ENCODE measurements at places on chromosomes 3 and 15.

DNA sequence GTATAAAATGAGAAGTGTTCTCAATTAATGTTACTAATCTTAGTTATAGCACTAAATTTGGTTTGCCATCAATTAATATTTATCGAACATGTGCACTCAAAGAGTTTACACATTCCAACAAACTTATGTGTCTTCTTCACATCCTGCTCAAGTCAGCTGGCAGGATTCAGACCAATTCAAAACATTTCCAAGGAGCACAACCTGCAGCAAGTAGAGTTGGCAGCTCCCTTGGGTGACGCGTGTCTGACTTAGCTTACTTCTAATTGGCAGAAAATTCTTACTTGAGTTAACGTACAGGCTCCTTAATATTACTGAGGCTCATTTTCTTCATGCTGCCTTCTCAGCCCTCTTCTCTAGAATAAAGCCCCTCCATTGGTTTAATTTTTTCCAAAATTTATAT is 110.4 kb upstream of the PFN2 start:
- DNase-seq: no peak

DNA sequence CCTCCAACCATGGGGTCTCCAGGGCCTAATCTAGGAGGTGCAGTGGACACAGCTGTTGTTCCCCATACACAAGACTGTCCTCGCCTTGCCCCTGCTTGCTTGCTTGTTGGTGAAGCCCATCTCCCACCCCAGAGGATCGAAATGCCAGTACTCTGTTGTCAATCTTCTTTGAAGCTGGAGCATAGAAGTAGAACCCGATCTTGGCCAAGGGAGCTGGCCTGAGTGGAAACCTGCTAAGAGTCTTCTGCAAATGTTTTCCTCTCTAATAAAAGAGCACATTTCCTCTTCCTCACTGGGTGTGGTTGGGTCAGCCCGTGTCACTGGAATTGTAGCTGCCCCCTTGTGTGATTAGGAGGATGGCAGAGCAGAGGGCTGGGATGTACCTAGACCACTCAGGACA is 85.4 kb downstream of the HES1 start:
- DNase-seq: no peak

GRCh38 chr3:55619046-55619808 is 132.1 kb upstream of the WNT5A start:
- no peak for DNase-seq

DNA sequence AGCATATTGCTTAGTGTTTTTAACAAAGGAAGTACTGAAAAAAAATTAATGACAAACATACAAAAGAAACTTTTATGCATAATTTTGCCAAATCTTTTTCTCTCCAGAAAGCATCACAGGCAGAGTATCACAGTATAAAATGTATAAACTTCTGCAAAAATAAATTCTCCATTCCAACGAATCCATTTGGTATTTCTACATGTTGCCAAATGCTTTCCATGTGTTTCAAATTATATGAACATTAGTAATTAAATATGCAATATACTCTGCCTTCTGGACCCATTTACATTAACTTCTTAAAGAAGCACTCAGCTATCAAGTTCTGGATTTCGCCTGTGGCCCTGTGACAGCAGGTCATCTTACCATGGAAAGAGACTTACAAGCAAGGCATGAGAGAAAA is 189.1 kb upstream of the ALCAM start:
- DNase-seq: no peak

DNA sequence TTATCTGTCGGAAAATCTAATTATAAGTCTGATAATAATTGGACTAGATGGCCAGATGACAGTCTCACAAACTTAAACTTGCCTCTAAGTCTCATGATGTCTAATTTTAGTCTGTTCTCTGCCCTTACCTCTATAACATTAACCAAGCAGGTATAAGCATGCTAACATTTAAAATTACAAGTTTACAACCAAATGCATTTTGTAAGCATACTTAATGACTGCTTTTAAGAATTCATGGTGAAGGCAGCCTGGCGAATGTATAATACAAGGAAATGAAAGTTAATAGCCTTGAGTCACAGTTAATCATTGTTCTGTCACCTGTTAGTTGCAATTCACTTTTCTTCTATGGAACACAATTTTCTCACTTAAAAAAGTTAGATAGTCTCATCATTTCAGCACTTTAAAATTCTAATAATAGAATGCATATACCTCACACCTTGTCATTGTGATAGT is 16.5 kb downstream of the BCHE start:
- DNase-seq: no peak

DNA sequence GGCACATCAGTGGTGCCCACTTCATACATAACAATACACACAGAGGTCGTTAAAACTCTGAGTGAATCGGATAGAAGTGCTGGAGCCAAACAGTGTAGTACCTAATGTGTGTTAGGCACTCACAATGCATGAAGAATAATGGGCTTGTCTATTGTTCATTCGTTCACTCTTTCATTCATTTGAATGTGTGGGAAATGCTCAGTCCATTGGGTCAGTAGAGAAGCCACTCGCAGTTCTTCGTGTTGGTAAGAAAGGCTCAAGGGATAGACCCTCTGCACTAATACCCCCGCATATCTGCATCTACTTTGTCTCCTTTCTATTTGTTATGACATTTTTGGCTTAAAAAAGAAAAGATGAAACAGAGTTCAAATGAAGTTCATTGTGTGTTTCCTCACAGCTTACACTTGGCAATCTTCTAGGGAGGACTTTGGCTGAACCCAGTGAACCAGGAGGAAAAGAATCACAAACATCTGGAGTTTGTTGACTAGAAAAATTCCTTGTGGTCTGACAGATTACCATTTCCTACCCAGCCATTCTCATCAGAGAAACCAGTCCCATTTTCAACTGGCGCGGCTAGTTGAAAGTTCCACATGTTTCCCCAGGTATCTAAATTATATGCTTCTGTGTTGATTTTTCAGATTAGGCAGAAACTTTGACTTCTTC is 32.8 kb upstream of the MFSD1 start:
- DNase-seq: no peak

DNA sequence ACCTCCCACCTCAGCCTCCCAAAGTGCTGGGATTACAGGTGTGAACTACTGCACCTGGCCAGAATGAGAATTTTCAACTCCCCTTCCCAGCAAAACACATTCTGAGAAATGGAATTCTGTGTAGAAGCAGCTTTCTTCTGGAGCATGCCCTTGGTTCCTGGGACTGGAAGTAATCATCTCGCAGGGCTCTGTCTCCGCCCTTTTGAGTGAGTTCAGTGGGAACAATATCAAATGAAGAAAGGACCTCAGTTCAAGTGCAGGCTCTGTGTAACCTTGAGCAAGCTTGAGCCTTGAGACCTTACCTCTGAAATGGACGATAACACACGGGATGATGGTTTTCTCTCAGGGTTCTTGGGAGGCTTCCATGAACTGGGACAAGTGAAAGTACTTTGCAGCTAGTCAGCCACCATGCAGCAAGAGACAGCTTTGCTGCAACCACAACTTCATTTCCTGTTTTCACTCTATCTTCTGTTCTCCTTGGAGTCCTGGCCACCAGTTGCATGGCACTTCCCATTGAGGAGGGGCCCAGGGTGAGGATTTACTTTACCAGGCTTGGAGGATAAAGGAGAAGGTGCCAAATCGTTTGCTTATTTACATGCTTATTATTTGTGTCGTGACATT is 35.7 kb upstream of the IGF1R start:
- DNase-seq: no peak

DNA sequence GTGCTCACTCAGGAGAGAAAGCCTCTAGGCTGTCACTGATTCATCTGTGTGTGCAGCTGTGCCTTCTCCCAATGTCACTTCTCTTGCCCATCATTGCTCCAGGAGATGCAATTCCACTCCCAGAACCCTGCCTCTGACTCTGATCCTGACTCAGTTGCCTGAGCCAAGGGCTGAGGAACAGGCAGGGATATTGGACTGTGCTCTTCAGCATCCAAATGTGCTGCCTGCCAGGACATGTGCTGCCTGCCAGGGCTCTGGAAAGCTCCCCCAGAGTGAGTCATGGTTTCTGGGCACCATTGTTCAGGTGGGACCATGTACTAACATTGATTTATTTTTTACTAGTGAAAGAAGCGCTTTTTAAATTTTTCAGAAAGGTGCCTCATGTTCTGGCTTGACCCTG is 71.0 kb downstream of the TRIM42 start:
- no peak for DNase-seq

GRCh38 chr15:62809115-62809967 is 233.2 kb upstream of the TPM1 start:
- DNase-seq: no peak

GRCh38 chr3:142732066-142732465 is 8.2 kb downstream of the TRPC1 start:
- no peak for DNase-seq

DNA sequence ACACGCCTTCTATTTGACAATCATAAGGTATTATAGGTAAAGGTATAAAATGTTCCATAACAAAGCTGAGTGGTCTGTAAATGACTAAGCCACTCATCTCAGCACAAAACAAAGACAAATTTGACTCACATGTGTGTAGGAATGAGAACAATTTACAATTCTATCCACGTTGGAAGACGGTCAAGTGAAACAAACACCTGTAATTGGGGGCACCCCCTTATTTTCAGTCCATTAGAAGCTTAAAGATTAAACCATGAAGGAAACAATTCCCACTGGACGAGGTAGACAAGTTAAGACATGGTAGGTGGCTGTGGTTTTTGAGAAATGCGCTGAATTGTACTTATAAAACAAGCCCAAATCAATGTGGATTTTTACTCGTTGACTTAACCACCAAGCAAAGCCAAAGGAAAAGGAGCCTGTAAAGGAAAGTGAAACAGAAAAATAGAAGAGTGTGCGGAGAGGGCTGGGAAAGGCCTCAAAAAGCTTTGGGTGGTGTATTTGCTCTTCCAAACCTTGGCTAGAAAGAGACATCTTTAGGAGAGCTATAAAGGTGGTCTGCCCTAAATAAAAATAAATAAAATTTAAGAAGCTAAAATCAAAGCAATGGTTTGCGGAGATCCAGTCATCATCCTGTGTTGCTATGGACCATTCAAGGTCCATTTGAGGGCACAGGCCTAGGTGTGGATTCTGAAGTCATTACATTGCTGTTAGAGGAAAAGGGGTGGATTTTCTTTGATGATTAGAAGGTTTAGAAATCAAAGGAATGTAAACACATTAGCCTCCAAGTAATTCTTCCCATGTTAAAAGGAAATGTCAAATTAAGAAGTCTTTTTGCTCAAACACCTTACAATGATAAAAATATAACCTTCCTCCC is 135.0 kb downstream of the TFG start:
- DNase-seq: no peak

DNA sequence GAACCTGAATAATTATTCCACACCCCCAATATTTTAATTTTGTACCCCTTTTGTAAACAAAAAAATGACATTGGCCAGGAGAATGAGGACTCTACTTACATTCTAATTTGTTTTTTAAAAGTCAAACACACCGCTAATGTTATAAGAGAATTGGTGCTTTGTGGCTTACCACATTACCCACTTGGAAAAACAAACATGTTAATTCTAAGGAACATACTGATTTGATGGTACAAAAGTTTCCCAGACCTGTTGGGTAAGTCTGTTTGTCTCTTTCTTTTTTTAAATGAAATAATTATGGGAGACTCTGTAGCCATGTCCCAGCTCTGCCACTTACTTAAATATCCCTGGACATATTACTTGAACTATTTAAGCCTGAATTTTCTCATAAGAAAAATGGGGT is 352.5 kb upstream of the C2CD4B start:
- no peak for DNase-seq

DNA sequence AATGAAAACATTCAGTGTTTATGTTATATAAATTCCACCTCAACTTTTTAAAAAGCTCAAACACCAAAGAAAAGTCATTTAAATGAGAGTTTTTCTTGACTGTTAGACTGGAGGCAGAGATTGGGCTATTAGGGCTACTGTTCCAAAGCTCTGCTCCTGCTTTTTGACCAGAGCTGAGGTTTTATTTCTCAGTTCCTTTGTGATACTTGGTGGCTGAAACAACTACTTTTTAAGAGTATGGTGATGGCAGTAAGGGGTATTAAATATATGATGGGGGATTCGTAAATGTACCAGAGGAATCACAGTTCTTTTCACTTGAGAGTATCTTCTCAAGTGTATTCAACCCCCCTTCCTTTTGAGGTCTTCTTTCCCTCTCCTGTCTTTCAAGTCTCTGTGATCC is 186.1 kb upstream of the CGNL1 start:
- DNase-seq: no peak

GRCh38 chr3:107045791-107046190 is 331.4 kb upstream of the CCDC54 start:
- DNase-seq: peak; percentile 62

DNA sequence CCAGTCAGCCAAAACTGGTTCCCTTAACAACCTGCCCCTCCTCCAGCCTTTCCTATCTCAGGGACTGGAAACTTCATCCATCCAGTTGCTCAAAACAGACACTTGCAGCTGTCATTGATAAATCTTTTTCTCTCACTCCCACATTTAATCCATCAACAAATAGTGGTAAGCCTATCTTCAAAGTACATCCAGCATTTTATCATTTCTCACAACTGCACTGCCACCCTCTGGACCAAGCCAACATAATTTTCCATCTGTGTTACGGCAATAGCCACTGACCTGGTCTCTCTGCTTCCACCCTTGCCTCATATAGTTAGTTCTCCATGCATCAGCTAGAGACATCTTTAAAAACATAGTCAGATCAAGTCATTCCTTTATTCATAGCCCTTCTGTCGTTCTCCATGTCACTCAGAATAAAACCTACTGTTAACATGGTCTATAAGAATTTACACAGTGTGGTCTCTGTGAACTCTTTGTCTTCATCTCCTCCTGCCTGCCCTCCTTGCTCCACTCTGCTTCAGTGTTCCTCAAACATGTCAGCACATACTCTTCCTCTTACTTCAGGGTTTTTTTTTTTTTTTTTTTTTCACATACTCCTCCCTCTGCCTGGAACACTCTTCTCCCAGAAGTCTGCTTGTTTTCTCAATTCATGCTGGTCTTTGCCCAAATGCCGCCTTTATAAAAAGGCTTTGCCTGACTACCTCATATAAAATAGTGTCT is 102.5 kb upstream of the COL6A5 start:
- no peak for DNase-seq

DNA sequence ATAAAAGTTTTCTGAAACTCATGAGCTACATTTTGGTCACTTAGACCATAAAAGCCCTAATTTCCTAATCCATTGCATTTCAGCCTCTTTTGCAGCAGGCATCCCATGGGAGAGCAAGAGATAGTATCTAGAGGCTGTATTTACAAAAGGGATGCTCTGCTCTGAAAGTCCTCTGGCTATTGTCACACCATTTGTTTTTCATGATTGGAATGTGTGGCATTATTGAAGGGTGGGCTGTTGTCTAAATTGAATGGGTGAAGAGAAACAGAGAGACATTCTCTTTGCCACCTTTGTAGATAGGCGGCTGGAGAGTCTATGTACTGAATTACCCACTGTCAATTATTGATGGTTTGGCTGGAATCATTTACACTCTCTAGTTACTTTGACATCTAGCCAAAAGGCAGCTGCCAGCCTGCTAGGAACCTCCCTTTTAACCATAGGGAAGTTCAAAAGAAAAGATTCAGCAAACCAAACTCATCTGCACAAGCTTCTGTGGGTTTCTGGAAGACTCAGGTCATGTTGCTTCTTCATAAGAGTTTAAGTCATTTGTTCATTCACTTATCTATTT is 89.8 kb upstream of the RARB start:
- DNase-seq: no peak

- DNase-seq: no peak
Measured at GRCh38 chr3:177770383-177771230, 573.3 kb upstream of the TBL1XR1 start.

GRCh38 chr3:67083277-67083676 is 85.2 kb downstream of the KBTBD8 start:
- DNase-seq: no peak

GRCh38 chr15:71109905-71110304 is 5.4 kb upstream of the THSD4 start:
- DNase-seq: peak; percentile 37

All from spinal cord (tissue), 10 donors.